ENCODE measurements at places on chromosomes 7 and 10.

DNA sequence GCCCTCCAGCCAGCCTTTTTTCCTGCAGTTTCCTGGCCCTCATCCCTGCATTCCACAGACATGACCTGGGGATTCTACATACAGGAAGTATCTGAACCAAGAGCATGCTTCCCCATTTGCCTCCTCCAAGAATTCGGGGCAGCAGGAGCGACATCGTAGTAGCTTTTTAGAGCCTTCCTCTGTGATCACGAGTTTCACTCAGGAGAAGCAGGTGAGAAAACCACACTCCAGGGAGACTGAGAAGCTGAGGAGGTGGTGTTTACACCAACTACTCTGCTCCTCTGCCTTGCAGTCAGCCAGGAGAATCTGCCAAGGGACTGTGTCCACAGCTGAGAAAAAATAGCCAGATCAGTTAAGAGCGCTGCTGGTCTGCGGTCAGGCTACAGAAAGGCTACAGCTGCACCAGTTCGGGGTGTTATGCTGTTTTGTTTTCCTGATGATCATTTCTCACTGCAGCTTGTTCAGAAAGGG lies 54.1 kb downstream of the HSPA12A start:
- DNase-seq: no peak

DNA sequence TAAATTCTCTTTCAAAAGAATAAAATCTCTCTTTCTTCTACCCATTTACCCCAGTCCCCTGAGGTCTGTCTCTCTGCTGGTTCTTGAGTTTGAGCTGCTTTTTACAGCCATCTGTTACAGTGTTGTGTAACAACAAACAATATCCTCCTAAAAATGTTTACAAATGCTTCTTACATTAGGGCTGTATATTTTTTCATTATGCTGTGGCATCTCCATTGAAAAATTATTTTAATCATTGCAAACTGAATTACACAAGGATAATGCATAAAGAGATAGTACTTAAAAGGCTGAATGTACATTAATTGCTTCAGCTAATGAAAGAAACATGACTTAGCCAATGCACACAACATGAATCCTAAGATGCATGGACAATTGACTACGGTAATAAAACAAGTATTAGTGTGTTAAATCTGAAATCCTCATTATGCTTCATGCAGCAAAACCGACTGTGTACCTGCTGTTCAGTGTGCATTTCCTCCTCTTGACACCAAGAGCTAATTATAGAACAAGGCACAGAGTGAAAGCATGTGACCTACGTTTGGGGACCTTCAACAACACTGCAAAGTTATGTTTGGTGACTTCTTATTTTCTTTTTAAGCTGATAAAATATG lies 181.7 kb upstream of the RHOBTB1 start:
- DNase-seq: no peak

DNA sequence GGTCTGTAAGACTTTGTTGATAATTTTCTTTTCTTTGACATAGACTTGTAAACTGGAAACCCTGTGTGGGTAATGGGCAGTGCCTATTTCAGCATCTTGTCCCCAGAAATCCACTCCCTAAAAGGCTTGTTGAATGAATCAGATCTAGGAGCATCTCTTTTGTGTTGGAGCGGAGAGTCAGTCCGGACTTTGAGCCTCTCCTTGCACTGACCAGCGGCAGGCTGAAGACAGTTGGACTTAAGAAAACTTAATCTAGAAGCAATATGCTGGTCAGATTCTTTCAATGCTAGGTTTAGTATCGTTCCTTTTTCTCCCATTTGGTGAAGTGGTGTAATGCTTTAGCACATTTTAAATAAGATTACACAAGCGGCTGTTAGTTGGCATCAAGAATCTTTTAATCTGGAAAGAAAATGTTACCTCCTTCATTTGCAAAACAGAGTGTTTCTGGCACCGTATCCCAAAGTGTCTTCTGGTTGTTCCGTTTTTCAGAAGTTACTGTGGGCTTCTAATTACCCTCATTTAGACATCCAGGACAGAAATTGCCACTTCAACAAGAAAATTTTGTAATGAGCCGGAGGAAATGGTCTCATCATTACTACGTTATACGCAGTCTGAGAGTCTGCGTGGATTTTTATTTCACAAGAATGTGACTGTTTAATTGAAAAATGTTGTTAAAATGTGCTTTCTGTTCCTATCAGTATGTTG lies 74.7 kb downstream of the CUX1 start:
- no peak for DNase-seq

DNA sequence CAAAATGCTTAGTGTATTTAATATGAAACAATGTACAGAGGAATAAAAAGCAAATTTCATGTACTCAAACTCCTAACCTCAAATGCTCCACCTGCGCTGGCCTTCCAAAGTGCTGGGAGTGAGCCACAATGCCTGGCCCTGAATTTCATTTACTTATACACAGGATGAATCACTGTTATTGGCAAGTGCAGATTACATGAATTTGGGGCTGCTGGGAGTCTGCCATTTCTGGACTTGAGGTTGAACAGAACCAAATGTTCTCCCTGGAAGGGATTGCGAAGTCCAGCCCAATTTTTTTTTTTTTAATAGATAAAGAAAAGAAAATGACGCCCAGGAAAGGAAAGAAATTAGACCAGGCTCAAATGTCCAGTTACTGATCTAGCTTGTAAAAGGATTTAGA lies 6.8 kb upstream of the CSTF2T start:
- no peak for DNase-seq

DNA sequence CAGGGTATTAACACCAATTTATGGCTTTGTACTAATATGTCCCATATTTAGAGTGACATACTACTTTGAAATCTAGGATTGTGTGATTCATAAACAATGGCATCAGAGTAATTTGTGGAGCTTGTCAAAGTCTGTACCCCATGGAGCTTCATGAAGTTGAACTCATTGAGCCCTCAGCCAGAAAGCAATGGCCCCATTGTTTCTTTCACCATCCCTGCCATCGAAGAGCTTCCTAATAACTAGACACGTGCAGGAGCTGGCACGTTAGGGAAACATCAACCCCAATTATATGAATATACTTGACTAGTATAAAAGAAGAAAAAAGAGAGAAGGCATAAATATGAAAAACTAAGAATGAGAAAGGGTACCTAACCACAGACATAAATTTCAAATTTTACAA lies 206.6 kb downstream of the CXCL12 start:
- no peak for DNase-seq

All from stimulated activated CD8-positive, alpha-beta memory T cell treated with anti-CD3 and anti-CD28 coated beads, Interleukin-7, amount 100 ng/mL, for 4 hours (primary cell).